Smooth muscle cell of the coronary artery (primary cell): ENCODE measurements at places on chromosomes 16 and 17. TPM values are rescaled to one million over a fixed set of nuclear protein-coding genes. Genes with fewer than 3 reads are reported as not detected.

DNASE1 gene
- total RNA-seq: 10.4 and 34.2 TPM in 2 replicates

DPEP3 gene
- not detected in 2 replicates for total RNA-seq

NHLRC4 gene
- 0.35 and 1.4 TPM in 2 replicates for total RNA-seq

TSPAN10 gene
- 0.30 and 2.0 TPM in 2 replicates for total RNA-seq

PIGS gene
- 48.4 and 53.0 TPM in 2 replicates for total RNA-seq

PPP4C gene
- total RNA-seq: 243 and 256 TPM in 2 replicates

GUCY2D gene
- total RNA-seq: not detected in 2 replicates

SPAG7 gene
- 44.5 and 69.5 TPM in 2 replicates for total RNA-seq

CRYM gene
- total RNA-seq: 2.8 TPM in 1 of 2 replicates, not detected in the other

CD19 gene
- not detected in 2 replicates for total RNA-seq

CLDN7 gene
- 0.70 and 1.6 TPM in 2 replicates for total RNA-seq

GPR179 gene
- not detected in 2 replicates for total RNA-seq
